ENCODE measurements at places on chromosomes 12 and 14. TPM values are rescaled to one million over a fixed set of nuclear protein-coding genes. Genes with fewer than 3 reads are reported as not detected.

Gene VRTN
- total RNA-seq, result not detected

Gene TRAFD1
- 40.1 TPM for total RNA-seq

Gene SDSL
- total RNA-seq, result 9.6 TPM

Gene NOXRED1
- total RNA-seq, result not detected

Gene ACSM4
- total RNA-seq, result not detected

Gene CCDC88C
- 0.85 TPM for total RNA-seq

Gene GPHN
- 7.4 TPM for total RNA-seq

Gene MEG3
- total RNA-seq, result 117 TPM

Gene REC8
- 15.1 TPM for total RNA-seq

Gene DNAL1
- total RNA-seq, result 1.3 TPM

Gene ZNF664
- 29.4 TPM for total RNA-seq

Gene KRT78
- total RNA-seq, result not detected

Gene KLRC2
- total RNA-seq, result not detected

Gene PPM1H
- 0.51 TPM for total RNA-seq

Gene SPTB
- total RNA-seq, result under 0.01 TPM

Gene PTPRB
- 0.60 TPM for total RNA-seq

Gene EML5
- not detected for total RNA-seq

Gene RHEBL1
- 0.47 TPM for total RNA-seq

Gene ASCL1
- not detected for total RNA-seq

Gene AQP6
- not detected for total RNA-seq

Gene PLCZ1
- total RNA-seq, result not detected

Gene SRRM4
- total RNA-seq, result under 0.01 TPM

Gene KLRD1
- total RNA-seq, result not detected

Gene CLEC6A
- total RNA-seq, result not detected

Gene CAPS2
- total RNA-seq, result 0.23 TPM

Gene AKT1
- 92.0 TPM for total RNA-seq

Gene SLC7A7
- total RNA-seq, result 14.2 TPM

Gene TNFAIP2
- 26.1 TPM for total RNA-seq

Gene COL2A1
- total RNA-seq, result under 0.01 TPM

Gene AKAP5
- 0.09 TPM for total RNA-seq

Gene RASAL1
- total RNA-seq, result not detected

Gene SDR9C7
- total RNA-seq, result not detected

Gene TTC5
- 10.9 TPM for total RNA-seq

Gene GEMIN2
- 19.4 TPM for total RNA-seq

Gene LRRC43
- total RNA-seq, result 0.43 TPM

Gene BDKRB1
- total RNA-seq, result 0.68 TPM

Gene HOXC13
- not detected for total RNA-seq

Gene CELA1
- not detected for total RNA-seq

Gene CORO1C
- total RNA-seq, result 69.4 TPM

Gene CLEC4D
- total RNA-seq, result not detected

Gene M6PR
- 66.5 TPM for total RNA-seq

Gene P2RX4
- total RNA-seq, result 12.5 TPM

Gene TSHR
- total RNA-seq, result not detected

Gene TRIM9
- total RNA-seq, result 0.09 TPM

Gene ACTN1
- total RNA-seq, result 373 TPM

Gene LIN52
- total RNA-seq, result 6.3 TPM

Gene SLCO1B1
- not detected for total RNA-seq

Gene ATP2B1
- total RNA-seq, result 58.8 TPM

Gene SMAGP
- total RNA-seq, result 22.2 TPM

Gene VSIG10
- 8.8 TPM for total RNA-seq

Gene HOXC11
- total RNA-seq, result not detected

Gene PLBD1
- total RNA-seq, result 4.2 TPM

Gene ZDHHC22
- total RNA-seq, result not detected

Gene CFAP251
- 0.09 TPM for total RNA-seq

Gene MYO1A
- not detected for total RNA-seq

Gene BEGAIN
- total RNA-seq, result 0.35 TPM
